ENCODE measurements at places on chromosomes 6 and 20.

DNA sequence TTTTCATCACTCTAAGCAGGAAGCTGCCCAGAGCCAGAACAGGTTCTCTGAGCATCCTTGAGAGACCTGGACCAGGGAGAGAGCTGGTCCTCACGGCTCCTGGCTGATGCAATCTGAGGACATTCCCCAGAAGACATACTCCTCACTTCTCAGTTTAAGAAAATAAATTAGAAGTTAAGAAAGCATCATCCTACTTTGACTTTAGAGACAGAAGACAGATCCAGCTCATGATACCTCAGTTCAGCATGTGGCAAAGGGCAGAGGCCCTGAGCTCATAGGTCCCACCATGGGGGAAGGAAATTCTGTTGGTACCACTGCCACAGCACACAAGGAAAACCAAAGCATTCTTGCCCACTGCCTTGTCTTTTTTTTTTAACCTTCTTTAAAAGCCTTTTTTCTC, 378.1 kb upstream of the JARID2 start:
- no peak for DNase-seq

DNA sequence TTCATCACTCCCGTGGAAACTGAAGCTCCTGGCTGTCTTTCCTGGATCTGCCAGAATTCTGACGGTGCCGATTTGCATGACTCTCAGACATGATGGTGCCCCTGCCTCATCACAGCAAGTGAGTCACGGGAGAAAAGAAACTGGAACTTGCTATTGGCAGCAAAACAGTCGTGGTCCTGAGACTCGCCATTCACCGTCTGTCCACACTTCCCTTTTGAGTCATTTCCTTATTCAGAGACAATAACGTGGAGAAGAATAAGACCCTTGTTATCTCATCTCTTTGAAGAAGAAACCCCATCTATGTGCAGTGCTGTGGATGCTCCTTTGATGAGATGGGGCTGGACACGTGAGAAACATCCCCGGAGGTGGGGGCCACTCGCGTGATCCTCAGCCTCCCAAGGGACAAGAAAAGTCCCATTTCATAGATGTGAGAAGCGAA, 4.2 kb downstream of the GPR31 start:
- DNase-seq: no peak

- no peak for DNase-seq
Measured at GRCh38 chr6:70547313-70547712, 19.4 kb upstream of the SDHAF4 start.

DNA sequence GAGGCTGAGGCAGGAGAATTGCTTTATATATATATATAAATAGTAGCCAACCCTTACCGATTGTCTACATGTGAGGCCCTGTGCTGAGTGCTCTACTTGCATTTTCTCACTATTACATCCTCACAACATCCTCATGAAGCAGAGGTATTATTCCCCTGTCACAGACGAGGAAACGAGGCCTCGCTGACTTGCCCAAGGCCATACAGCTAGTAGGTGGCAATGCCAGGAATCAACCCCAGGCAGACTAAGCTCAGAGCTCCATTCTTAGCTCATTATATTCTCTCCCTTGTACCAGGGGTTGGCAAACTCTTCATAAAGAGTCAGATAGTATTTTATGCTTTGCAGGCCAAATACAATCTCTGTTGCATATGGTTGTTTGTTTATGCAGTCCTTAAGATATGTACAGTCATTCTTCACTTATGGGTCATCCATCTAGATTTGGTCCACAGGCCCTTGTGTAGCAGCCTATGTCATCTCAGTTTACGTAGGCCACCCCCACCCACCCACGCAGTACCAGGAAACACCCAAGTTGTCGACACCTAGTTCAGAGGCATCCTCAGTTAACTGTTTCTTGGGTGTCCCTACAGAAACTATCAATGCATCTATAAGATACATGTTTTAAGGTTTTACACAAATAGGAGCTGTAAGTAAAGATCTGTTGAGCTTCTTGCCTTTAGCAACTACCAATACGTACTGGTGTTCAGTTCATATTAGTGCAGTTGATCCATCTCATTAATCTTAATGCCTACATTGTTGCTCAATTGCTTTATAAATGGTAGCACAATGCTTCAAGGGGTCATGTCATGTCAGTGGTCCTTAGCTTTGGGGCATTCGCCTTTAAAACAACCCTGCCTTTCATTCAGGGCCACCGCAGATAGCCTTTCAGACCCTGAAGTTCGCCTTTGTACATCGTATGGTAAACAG, 3.0 kb downstream of the CASS4 start:
- no peak for DNase-seq

- no peak for DNase-seq
Measured at GRCh38 chr6:107715550-107716321, 108.4 kb downstream of the SCML4 start.

Data from NCI-H1092 (cell line).